ENCODE measurements at places on chromosomes 6 and 20.
A peak's percentile ranks its signal among the peaks of the same experiment; 100 is the strongest.

GRCh38 chr20:8457978-8458377 lies 325.9 kb downstream of the PLCB1 start:
- DNase-seq: no peak

DNA sequence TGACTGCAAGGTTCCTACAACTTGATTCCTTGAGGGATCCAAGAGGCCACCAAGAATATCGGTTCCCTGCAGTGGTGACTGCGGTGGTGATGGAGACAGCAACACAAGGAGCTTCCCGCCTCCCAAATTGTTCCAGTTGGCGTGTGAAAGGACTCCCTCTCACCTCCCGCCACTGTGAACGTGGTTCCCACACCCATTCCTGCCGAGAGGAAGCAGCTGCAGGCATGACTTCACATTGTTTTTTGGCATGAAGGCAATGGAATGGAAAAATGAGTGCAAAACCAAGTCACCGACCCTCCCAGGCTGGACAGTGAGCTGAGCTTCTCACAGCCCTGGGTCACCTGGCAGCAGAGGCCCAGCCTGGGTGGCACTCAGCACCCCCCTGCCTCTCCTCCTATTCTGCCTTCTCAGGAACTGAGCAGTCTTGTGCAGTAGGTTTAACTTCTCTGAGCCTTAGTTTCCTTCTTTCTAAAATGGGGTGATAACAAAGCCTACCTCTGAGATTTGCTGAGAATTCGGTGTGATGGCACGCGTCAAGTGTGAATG lies 75.0 kb downstream of the CNKSR3 start:
- DNase-seq: no peak

GRCh38 chr6:106966229-106966628 lies 8.3 kb downstream of the CD24 start:
- no peak for DNase-seq

- no peak for DNase-seq
Observed at GRCh38 chr20:53712212-53712977, 118.8 kb upstream of the ZNF217 start.

- DNase-seq: no peak
Observed at GRCh38 chr20:36214684-36215256, 21.5 kb upstream of the AAR2 start.

GRCh38 chr20:38799203-38799602 lies 6.3 kb upstream of the PPP1R16B start:
- no peak for DNase-seq

DNA sequence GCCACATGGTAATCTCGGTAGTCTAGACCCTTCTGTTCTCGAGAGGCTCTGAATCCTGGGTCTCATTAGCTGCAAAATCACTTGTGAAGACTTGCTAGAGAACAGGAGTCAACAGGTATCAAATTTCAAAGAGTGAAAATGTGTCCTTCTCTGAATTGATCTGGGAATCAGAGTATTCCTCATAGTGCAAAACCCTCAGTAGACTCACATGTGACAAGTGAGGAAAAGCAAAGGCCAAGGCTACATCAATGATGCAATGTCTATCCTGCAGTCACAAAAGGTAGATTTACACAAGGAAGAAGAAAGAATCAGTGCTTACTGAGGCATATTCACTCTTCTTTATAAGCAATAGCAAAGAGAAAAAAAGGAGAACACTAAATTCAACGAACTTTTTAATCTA lies 1220.0 kb upstream of the GJE1 start:
- no peak for DNase-seq

- no peak for DNase-seq
Observed at GRCh38 chr6:33201147-33201545, 479 bp downstream of the SLC39A7 start.

DNA sequence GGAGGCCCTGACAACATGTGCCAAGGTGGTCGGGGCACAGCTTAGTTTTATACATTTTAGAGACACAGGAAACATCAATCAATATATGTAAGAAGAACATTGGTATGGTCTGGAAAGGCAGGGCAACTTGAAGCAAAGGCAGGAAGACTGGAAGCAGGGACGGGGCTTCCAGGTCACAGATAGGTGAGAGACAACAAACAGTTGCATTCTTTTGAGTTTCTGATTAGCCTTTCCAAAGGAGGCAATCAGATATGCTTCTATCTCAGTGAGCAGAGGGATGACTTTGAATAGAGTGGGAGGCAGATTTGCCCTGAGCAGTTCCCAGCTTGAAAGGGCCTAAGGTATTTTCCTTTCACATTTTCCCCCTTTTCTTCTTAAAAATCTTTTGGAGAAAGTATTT lies 311.0 kb upstream of the RGS17 start:
- DNase-seq: no peak

DNA sequence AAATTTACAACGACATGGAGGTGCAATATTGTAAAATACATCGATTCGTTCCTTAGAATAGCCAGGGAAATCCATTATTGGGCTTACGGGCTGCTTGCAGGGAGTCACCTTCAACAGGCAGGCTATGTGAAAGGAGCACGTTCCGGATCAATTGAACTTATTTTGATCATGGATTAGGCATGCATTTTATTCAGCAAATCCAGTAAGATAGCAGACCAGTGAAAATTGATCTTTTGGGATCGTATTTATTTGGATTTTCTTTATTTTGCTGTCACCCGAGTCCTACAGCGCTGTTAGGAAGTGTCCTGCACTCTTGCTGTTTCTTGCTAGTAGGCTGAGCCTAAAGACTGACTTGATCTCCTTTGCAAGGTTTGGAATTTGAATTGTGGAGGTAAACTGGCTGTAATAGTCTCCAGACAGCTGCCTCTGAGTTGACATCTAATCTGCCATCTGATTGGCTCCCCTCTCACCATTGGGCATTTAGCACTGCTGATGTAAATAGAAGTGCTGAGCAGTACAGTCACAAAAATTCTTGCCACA lies 3.0 kb downstream of the ARID1B start:
- DNase-seq: peak; percentile 39

GRCh38 chr6:38287487-38287886 lies 352.2 kb downstream of the BTBD9 start:
- DNase-seq: no peak

- no peak for DNase-seq
Observed at GRCh38 chr20:52103335-52103912, 88.2 kb downstream of the ZFP64 start.

DNA sequence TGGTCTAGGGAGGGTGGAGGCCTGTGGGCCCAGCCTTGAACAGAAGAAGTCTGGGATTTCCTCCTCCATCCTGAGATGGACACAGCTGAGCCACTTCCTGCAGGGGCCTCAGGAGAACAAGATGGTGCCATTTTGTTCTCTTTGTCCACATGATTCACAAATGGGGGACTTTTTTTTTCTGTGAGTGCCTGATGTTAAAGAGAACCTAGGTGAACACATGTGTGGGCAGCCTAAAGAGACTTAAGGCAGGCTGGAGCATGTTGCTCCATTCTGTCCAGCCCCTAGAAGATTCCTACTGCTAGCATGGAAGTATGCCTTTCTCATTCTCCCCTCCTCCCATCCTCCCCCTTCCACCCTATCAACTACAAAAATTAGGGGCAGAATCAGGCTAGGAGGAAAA lies 49.3 kb upstream of the KIF16B start:
- DNase-seq: no peak

DNA sequence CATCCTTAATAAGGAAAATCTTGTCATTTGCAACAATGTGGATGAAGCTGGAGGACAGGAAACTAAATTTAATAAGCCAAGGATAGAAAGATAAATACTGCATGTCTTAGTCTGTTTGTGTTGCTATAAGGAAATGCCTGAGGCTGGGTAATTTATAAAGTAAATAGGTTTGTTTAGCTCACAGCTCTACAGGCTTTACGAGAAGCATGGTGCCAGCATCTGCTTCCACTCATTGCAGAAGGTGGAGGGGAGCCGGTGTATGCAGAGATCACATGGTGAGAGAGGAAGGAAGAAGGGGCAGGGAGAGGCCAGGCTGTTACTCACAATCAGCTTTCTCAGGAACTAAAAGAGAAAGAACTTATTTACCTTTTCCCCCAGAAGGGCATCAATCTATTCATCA lies 118.9 kb upstream of the SMLR1 start:
- no peak for DNase-seq

DNA sequence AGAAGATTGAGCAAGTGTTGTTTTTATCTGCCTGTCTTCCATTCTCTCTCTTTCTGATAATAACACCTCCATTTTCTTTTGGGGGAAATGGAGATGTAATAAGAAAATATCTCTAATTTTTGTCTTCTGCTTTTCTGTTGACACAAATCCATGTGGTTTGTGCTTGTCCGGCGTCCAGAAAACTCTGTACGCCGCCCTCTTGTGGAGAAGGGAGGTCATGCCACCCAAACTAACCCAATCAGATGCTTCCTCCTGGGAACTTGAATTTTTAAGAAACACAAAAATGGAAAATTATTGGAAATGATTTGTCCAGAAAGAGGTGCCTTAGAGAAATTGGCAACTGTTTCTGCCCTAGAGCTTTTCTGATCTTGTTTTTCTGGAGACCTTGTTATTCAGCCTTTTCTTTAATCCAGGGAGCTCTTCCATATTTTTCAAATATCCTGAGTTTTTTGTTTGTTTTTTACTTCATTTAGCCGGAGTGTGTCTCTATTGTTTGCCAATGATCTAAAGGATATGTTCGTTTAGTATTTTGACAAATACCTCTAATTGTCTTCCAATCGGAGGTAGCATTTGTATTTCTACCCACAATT lies 17.8 kb upstream of the FNDC1 start:
- DNase-seq: peak; percentile 26

DNA sequence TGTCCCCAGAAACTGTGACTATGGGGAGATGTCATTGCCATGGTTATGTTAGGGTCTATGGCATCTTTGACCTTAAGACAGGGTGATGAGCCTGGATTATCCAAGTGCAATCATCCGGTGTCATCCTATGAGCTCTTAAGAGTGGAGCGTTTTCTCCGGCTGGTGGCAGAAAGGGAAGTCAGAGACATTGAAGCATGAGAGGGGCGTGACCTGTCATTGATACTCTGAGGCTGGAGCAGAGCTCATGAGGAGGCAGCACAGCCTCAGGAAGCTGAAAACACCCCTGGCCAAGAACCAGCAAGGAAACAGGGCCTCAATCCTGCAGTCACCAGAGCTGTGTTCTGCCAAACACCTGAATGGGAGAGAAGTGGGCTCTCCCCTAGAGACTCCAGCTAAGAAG lies 59.6 kb downstream of the ANKRD60 start:
- no peak for DNase-seq

DNA sequence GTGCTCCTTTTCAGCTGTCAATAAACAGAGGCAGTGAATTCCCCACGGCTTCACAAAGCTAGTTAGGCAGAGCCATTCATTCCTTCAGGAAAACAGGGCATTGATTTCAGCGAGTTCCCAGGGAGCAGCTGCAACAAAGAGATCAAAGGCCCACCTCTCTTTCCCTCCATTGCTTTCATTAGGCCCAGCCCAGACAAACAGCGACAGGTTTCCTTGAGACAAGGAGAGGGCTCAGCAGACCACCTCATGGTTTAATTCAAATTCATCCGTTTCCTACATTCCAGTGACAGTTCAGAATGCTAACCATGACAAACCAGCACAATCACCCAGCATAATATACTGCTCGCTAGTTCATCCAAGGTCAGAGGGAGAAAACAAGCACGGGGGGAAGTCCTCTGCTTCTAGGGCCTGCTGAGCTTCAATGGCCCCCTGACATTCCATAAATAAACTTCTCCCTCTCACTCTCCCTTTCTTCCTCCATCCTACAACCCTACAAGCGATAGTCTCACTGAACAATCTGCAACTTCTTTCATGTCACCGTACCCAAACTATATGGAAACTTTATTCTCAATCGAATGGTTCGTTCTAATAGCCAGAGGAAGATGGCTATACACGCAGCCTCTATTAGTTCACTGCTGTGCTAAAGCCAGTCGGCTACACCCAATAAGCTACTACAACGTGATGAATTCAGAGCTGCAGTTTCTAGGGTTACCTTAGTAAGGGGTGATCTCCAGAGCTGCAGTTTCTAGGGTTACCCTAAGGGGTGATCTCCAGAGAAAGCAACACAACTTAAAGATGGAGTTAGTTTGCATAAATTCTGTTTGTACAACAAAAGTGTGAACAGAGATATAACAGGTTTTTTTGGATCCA lies 34.7 kb downstream of the PLAGL1 start:
- no peak for DNase-seq
